ENCODE measurements at places on chromosomes 2 and 18.

DNA sequence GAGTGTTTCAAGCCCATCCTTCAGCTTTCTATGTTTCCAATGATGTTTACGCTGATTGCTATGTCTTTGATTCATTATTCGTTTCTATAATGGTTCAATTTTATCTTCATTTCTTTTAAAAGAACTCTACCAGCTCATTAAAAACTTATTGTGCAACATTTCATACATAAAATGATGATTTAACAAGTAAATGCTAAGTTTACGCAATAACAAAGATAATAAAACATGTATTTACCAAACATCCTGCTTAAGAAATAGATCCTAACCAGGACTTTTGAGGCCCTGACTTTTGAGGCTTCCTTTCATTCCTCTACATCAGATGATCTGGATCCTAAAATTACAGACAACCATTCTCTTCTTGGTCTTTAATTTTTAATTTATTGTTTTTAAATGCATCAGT lies 86.5 kb upstream of the DLGAP1 start:
- DNase-seq: no peak

- DNase-seq: no peak
These were observed 18.0 kb upstream of the TTN start for GRCh38 chr2:178825183-178825582.

GRCh38 chr2:241767464-241768250 lies 9.0 kb upstream of the GAL3ST2 start:
- DNase-seq: no peak

GRCh38 chr2:227479865-227480475 lies 8.0 kb downstream of the AGFG1 start:
- no peak for DNase-seq

DNA sequence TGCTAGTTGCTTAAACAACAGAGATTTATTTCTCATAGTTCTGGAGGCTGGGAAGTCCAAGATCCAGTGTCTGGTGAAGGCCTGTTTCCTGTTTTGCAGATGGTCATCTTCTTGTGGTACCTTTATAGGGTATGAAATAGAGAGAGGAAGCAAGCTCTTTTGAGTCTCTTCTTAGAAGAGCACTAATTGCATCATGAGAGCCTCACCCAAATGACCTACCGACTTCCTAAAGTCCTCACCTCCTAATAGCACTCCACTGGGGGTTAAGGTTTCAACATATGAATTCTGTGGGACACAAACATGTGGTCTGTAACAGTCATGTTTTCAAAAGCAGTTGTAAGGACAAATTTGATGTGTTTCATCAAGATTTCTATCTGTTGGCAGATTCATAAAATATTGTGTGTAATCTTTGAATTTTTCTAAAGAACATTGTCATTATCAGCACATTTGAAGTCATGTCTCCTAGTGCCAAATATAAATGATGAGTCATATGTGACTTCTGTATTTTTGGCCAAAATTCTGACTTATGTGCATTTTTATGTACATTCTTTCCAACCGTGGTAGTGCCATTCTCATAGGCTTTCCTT lies 45.3 kb downstream of the CD28 start:
- DNase-seq: no peak

GRCh38 chr2:166157578-166157977 lies 29.8 kb upstream of the SCN1A start:
- no peak for DNase-seq

GRCh38 chr2:102880731-102881130 lies 118.9 kb downstream of the TMEM182 start:
- no peak for DNase-seq

DNA sequence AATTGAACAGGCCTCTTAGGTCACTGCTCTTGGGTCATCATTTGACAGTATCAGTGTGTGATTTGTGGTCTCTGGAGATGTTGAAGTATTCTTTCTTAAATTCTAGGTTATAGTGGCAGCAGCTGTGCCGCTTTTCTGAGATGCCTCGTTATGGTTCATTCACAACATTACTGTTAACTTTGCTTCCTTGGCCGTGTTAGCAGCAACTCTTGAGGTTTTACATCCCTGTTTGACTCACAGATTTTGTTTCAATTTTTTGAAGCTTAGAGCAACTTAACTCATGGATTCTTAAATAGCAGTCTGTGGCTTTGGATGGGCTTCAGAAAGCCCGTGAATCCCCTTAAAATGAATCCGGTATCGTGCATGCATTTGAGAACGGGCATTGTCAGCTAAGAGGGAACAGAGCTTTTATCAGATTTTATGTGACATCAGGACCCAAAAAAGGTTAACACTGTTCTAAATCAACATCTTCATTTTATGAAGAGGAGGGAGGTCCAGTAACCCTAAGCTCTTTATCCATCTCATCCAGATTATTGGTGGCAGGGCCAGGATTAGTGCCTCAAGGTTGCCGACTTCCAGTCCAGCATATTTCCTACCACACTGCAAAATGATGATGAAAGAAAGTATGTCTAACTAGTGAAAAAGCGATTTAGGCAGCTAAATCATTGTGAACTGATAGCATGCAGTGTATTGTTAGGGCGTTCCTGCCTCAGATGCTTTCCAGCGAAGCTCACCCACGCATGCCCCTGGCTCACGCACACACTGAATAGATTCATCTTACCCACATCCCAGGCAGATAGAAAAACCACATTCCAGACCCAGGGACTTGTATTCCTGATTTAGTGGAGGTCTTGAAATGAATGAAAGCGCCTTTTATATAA lies 5.1 kb downstream of the TRIB2 start:
- no peak for DNase-seq

- DNase-seq: no peak
These were observed 15.7 kb upstream of the OLA1 start for GRCh38 chr2:174263997-174264396.

GRCh38 chr2:40371525-40372282 lies 80.2 kb downstream of the SLC8A1 start:
- no peak for DNase-seq

- DNase-seq: no peak
These were observed 10.7 kb upstream of the POLE4 start for GRCh38 chr2:74947703-74948102.

- no peak for DNase-seq
These were observed 201.2 kb upstream of the PIK3C3 start for GRCh38 chr18:41753826-41754225.

DNA sequence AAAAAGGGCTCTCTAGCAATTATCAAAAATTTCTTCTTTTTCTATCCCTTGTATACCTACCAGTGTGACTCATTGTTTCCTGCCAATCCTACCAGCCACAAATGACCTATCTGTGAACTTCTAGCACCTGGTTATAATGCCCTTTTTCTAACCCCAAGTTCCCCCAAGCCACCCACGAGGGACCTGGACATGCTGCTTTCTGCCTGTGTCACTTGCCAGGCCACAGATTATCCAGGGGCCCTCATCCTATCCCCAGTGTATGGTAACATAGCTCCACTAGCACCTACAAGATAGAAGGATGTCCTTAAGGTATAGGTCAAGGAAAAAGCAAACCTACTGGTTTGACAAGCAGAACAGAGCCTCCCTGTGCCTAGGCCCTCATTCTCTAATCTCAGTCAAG lies 26.8 kb downstream of the AAK1 start:
- no peak for DNase-seq

DNA sequence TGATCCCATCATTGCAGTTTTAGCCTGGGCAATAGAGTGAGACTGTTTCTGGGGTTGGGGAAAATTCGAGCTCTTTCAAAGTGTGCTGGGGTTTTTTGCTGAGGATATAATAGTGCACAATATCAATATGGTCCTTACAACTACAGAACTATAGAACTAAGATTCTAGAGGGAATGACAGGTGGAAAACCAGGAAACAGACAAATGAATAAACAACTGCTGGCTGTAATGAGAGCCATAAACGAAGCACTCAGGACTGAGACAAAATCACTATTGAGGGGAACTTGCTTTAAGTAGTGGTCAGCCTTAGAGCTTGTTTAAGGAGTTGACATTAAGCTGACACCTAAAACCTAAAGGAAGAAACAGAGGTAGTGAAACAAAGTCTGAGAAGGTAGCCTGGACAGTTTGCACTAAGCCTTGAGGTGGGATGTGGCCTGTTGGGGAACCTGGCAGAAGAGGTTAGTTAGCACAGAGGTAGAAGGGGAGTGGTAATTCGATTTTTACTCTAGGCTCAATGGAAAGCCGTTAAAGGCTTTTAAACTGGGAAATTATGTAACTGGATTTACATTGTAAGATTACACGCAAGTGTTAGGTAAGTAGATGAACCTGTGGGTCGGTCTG lies 33.8 kb downstream of the LCLAT1 start:
- DNase-seq: no peak

GRCh38 chr18:79507076-79507545 lies 111.4 kb downstream of the NFATC1 start:
- DNase-seq: no peak

GRCh38 chr2:222813177-222813843 lies 47.5 kb upstream of the ACSL3 start:
- DNase-seq: no peak

GRCh38 chr2:215797676-215798075 lies 215.7 kb downstream of the MREG start:
- DNase-seq: no peak

DNA sequence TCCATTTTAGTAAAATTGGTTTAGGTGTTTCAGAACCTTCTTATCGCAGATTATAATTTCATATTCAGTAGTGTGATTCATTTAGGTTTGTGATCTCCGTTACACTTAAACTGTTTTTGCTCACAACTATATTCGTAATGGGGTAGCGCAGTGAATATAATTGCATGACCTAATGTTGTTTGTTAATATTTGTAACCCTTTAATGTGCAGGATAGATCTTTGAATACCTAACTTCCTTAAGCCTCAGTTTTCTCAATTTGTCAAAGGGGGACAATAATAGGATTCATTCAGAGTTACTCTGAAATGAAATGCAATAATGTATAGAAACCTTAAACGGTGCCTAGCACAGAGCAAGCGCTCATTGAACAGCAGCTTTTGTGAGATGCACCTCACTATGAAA lies 558 bp upstream of the ZDBF2 start:
- no peak for DNase-seq

- DNase-seq: no peak
These were observed 69.5 kb downstream of the BAZ2B start for GRCh38 chr2:159546716-159547430.

- DNase-seq: no peak
These were observed 10.9 kb downstream of the MTERF4 start for GRCh38 chr2:241091201-241091600.

GRCh38 chr18:60596928-60597327 lies 224.4 kb upstream of the MC4R start:
- no peak for DNase-seq

GRCh38 chr2:151668737-151669136 lies 65.5 kb downstream of the NEB start:
- DNase-seq: no peak

DNA sequence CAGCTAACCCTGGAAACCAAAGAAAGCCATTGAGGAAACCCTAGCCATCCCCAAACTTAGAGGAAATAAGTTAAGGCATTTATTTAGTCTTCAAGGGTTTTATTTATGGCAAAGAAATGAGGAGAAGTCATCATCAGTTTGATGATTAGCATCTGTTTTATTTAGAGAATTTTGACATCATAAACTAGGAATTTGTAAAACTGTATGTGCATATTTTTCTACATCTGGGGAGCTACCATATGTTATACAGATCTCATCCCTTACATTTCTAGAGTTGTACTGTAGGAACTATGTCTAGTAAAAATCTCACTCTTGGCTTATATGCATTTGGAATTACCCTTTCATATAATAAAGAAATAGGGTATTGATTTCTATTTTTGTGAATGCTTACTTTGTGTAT lies 48.7 kb downstream of the FMNL2 start:
- DNase-seq: no peak

- DNase-seq: no peak
These were observed 5.5 kb downstream of the TTL start for GRCh38 chr2:112487444-112487961.

Data from T-helper 2 cell (primary cell).